GM23338 (cell line): ENCODE measurements at places on chromosomes 16 and 17. TPM values are rescaled to one million over a fixed set of nuclear protein-coding genes. Genes with fewer than 3 reads are reported as not detected.

DNA sequence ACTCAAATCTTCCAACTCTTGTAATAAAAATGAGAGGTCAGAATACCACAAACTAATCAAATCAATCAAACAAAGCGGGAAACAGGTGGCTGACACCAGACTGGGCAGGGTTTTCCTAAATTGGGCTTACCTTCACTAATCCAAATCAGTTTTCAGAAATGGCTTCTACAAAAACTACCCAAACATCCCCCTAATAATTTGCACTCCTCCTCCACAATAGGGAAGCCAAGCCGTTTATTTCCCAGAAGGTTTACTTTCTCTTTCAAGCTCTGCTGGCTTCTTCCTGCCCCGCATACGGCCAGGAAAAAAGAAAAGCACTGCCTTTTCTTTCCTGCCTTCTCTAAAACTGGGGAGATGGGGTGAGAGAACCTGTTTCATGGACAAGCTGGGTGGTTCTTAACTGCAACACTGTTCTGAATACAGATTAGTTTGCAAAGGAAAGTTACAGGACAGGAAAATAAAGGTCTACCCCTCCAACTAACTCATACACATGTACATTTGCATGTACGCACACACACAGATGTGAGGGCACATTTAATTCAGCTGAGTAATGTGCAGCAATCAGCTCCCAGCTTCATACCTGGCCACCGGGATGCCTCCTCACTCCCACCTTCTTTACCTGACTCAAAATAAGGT, 9.2 kb downstream of the STAT3 start:
- no peak overlapping the region for H3K4me3 ChIP-seq
- H3K36me3 ChIP-seq = no peaks in the 10 kb centered on the region
- H3K27ac ChIP-seq = peak overlapping the region; percentile 62

GRCh38 chr17:12358477-12358876, 307.2 kb upstream of the MYOCD start:
- H3K36me3 ChIP-seq = no peaks in the 10 kb centered on the region
- no peaks in the 10 kb centered on the region for H3K4me1 ChIP-seq
- H3K27ac ChIP-seq = no peak overlapping the region
- no peaks in the 10 kb centered on the region for H3K27me3 ChIP-seq
- no peak overlapping the region for H3K4me3 ChIP-seq

Gene MYL11
- total RNA-seq = not detected in 2 replicates

Gene UMOD
- total RNA-seq = not detected in 2 replicates

DNA sequence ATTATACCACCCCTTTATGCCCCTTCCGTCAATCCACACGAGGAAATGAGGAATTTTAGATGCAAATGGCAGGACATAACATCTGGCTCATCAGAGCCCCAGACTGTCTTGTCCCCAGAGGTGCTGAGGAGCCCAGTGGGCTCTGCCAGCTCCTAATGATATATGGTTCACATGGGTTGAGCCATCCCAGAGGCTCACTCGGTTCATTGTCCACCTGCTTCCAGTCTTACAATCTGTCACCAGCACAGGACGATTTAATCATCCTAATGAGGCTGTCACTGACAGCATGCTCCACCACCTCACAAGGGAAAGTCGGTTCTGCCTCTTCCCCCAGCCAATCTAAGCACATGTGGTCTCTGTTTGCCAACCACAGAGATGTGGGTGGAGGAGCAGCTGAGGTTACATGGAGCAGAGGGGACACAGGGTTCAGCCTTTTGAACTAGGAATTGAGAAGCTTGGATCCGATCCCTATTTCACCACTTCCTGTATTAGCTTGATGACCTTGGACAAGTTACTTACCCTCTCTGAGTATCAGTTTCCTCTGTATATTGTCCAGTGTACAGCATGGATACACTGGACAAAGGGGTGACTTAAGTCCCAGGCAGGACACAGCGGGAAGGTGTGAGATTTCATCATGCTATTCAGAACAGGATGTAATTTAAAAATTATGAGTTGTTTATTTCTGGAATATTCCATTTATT, 27.0 kb upstream of the DHX8 start:
- no peak overlapping the region for H3K27ac ChIP-seq
- no peaks in the 10 kb centered on the region for H3K36me3 ChIP-seq
- no peaks in the 10 kb centered on the region for H3K27me3 ChIP-seq
- no peak for DNase-seq
- H3K4me1 ChIP-seq = 0 out of 2 replicates have a peak, but pooled peaks cover 5% of the 10 kb centered on the region

- no peak for DNase-seq
- no peak overlapping the region for H3K4me3 ChIP-seq
- H3K27ac ChIP-seq = no peak overlapping the region
- H3K4me1 ChIP-seq = no peaks in the 10 kb centered on the region
Measured at GRCh38 chr17:40992666-40993065, 1.3 kb downstream of the KRTAP3-3 start.

Gene KRTAP2-1
- not detected in 2 replicates for total RNA-seq

GRCh38 chr17:28916302-28916934, 13.5 kb upstream of the DHRS13 start:
- H3K27ac ChIP-seq = no peak overlapping the region
- H3K36me3 ChIP-seq = peaks cover 79% of the 10 kb centered on the region
- peak; percentile 71 for DNase-seq
- no peak overlapping the region for H3K4me3 ChIP-seq

Gene KIF19
- 0.27 and 0.35 TPM in 2 replicates for total RNA-seq

DNA sequence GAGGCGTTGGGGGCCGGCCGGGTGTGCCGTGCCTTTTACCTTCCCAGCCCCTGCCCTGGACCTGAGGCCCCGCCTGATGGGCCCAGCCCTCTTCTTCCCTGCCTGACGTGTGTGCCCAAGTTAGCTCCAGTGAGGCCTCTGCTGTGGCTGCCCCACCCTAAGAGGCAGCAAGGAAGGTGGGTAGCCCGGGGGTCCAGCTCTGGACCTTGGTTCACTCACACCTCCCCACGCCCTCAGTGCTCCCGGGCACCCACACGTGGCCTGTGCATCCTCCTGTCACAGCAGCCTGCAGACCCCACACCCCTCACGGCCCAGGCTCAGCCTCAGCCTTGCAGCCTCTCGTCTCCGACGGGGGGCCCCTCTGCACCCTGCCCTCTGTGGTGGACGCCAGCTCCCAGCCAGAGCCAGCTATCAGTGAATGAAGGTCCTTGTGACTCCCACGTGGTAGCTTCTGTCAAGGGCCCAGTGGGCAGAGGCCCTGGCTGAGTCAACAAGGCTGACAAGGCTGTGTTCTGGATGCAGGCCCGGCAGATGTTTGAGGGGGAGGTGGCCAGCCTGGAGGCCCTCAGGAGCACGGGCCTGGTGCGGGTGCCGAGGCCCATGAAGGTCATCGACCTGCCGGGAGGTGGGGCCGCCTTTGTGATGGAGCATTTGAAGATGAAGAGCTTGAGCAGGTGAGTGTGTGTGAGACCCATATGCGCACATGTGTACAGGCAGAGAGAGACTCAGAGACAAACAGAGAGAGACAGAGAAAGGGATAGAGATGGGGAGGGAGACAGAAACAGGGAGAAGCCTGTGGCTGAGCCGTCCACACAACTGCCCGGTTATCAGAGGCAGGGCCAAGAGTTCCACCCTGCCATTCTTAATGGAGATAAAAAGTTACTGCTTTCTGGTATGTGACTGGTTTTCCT, 2.8 kb downstream of the FN3K start:
- no peak for DNase-seq
- no peak overlapping the region for H3K4me3 ChIP-seq
- no peak overlapping the region for H3K27ac ChIP-seq

Gene TMEM106A
- 0.78 and 1.5 TPM in 2 replicates for total RNA-seq

Gene CARD14
- 0.52 TPM in 1 of 2 replicates, not detected in the other for total RNA-seq

DNA sequence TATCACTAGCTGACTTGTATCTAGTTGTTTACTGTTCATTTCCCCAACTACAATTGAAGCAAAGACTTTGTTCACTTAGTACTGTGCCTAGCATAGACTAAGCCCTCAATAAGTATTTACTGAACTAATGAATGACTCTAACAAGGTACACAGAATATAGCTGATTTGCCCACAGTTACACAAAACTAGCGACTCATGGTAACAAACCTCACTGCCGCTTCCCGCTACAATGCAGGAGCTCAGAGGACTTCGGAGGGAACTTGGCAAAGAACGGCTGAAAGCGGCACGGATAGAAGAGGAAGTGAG, 524 bp downstream of the EFTUD2 start:
- peaks cover 14% of the 10 kb centered on the region; the same call in 1 of the 2 replicates for H3K4me1 ChIP-seq
- no peaks in the 10 kb centered on the region for H3K27me3 ChIP-seq
- peaks cover 5% of the 10 kb centered on the region for H3K36me3 ChIP-seq
- peak overlapping the region; percentile 100 for H3K27ac ChIP-seq
- DNase-seq = peak; percentile 61

Gene IKZF3
- total RNA-seq = 0.76 and 1.4 TPM in 2 replicates

DNA sequence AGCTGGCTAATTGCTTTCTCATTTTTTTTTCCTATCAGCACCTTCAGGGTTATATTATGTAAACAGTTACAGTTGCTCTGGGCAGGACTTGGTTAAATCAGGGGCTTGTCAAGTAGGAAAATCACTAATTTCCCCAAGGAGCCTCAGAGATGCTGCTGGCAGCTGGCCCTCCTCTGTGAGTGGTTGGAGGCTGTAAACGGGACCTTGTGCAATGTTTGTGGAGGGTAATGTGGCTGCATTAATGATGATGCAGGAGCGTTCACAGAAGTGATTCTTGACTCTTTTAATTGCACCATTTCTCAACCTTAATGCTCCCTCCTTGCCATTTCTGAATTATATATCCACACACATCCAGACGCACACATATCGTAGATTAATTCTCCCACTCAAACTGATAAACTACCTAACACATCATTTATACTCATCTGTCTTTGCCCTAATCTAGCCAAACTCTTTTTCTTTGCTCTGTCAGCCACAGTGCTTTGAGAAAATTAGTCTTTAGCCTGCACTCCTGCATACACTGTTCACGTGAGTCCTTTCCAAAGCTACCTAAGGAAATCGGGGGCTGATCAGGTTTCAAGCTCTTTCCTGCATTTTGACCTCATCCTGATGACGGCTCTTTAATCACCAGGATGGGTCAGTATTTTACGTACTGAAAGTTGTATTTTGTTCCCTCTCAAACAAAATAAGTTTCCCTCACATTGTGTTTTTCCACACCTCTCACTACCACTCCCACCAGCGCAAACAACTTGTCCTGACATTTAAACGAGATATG, 154.4 kb upstream of the PIRT start:
- H3K4me1 ChIP-seq = no peaks in the 10 kb centered on the region
- H3K4me3 ChIP-seq = no peak overlapping the region
- DNase-seq = no peak
- H3K27me3 ChIP-seq = no peaks in the 10 kb centered on the region
- H3K27ac ChIP-seq = no peak overlapping the region
- no peaks in the 10 kb centered on the region; the same call in 1 of the 2 replicates for H3K36me3 ChIP-seq

Gene PIRT
- total RNA-seq = not detected in 2 replicates

Gene SLC9A5
- 5.4 and 6.4 TPM in 2 replicates for total RNA-seq

DNA sequence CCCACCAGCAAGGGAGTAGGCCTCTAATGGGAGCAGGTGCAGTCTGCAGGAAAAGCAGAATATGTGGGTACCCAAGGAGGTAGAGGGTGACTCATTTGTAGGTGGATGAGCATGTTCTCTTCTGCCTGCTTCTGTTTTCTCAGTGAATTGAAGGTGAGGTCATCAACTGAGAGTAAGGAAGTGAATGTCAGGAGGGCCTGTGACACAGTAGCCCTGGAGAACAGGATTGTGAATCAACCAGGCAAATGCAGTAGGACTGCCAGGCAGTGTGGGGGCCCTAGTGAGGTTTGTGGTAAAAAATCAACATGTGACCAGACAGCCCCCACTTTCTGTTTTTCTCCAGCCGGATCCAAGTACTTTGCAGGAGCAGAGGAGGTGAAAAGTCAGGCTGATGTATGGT, 150.5 kb upstream of the SOX9 start:
- DNase-seq = no peak
- H3K36me3 ChIP-seq = no peaks in the 10 kb centered on the region
- no peak overlapping the region for H3K4me3 ChIP-seq

DNA sequence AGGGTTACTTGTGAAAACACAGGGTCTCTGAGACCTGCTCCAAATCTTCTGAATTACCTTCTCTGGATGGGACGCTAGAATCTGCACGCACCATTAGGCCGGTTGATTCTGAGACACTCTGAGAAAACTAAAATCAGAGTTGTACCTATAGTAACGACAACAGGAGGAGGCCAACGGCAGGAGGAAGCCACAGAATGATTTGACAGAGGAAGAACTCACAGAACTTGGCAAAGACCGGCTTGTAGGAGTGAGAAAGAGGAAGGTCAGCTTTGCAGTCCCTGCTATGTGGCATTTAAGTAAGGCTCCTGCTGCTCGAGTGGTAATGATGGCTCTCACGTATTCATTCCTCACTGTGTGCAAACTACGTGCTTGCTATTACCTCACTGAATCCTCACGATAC, 483.0 kb downstream of the TMEM114 start:
- no peaks in the 10 kb centered on the region; the same call in 1 of the 2 replicates for H3K36me3 ChIP-seq
- H3K27ac ChIP-seq = no peak overlapping the region
- no peak for DNase-seq
- no peaks in the 10 kb centered on the region for H3K27me3 ChIP-seq

DNA sequence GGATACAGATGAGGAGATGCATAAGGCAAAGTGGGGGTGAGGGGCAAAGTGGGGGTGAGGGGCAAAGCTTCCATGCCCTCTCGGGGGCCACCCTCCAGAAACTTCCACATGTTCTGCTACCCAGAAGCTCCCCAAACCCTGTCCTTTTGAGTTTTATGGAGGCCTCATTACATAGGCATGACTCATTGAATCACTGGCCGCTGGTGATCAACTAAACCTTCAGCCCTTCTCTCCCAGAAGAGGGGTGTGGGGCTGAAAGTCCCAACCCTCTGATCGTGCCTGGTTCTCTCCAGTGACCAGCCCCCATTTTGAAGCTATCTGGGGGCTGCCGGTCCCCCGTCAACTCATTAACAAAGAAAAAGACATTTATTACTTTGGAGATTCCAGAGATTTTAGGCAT, 27.5 kb downstream of the ITGAE start:
- H3K27ac ChIP-seq = no peak overlapping the region
- no peaks in the 10 kb centered on the region; the same call in 1 of the 2 replicates for H3K4me1 ChIP-seq
- H3K36me3 ChIP-seq = no peaks in the 10 kb centered on the region
- H3K4me3 ChIP-seq = no peak overlapping the region
- H3K27me3 ChIP-seq = no peaks in the 10 kb centered on the region

Gene GP1BA
- total RNA-seq = not detected in 2 replicates

- H3K36me3 ChIP-seq = no peaks in the 10 kb centered on the region
- H3K4me3 ChIP-seq = no peak overlapping the region
Measured at GRCh38 chr16:78900044-78900811, 700.3 kb downstream of the MAF start.

GRCh38 chr17:34386343-34386696, 23.3 kb upstream of the CCL1 start:
- H3K4me1 ChIP-seq = no peaks in the 10 kb centered on the region
- H3K4me3 ChIP-seq = no peak overlapping the region

DNA sequence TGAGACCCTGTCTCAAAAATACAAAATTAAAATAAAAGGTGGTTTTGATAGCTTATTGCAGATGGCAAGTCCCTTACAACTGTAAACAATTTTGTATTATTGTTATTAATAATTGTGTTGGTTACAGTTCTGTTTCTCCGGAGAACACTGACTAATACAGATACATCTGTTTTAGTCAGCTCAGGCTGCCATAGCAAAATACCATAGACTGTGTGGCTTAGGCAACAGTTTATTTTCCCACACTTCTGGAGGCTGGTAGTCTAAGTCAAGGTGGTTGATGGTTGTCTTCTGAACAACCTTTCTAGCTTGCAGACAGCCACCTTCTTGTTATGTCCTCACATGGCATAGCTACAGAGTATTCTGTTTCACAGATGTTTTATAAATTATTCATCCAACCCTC, 14.2 kb upstream of the IL21R start:
- H3K4me1 ChIP-seq = no peaks in the 10 kb centered on the region
- DNase-seq = no peak
- H3K36me3 ChIP-seq = no peaks in the 10 kb centered on the region
- no peaks in the 10 kb centered on the region for H3K27me3 ChIP-seq
- no peak overlapping the region for H3K4me3 ChIP-seq
